ENCODE measurements at places on chromosomes 3 and 15.

DNA sequence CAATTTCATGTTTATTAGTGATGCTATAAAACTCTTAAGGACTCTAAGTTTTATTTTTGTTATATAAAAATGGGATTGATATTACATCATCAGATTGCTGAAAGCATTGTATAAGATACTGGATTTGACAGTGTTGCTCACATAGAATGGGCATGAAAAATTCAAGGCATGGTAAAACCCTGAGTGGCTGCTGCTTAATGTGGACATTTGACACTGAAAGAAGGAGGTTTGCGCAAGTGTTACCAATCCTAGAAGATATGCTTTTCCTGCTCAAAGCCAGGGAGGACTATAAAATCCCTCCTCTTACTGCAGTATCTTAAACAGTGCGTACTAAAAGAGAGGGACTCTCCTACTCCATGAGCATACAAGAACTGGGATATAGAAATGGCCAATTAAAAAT, 65.8 kb upstream of the PTX3 start:
- no peak for DNase-seq

- DNase-seq, result no peak
Observed at GRCh38 chr3:179452176-179452564, 900 bp upstream of the GNB4 start.

DNA sequence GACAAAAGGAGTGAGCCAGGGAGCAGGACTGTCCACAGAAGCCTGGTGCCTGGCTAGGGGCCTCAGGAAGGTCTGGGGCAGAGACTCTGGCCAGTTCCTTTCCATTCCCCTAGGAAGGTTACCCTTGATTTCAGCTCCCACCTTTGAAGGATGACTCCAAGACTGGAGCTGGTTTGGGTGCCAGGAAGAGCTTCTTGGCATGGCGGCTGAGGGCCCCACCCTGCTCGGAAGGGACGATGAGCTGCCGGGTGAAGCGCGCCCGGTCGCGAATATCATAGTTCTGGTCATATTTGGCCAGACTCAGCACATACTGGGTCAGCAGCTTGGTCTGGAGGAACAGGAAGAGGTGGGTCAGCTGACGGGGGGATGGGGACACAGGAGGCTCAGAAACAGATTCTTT, 19.4 kb upstream of the CPEB1 start:
- no peak for DNase-seq

DNA sequence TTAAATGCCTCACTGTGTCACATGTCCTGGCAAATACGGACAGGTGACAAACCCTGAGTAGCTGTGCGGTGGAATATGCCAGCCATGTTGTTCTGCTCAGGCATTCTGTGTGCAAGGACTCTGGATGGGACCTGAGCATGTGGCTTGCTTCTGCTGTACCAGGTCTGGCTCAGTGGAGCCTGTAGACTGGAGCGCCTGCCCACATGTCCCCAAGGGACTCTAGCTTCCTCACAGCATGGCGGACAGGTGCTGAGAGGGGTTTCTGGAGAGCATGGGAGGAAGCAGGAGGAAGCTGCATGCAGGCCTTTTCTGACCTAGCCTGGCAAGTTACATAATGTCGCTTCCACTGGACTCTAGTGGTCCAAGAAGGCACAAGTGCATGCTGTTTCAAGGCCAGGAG, 96.3 kb downstream of the PLXNA1 start:
- no peak for DNase-seq

GRCh38 chr3:100040451-100041225, 73.7 kb downstream of the FILIP1L start:
- no peak for DNase-seq

GRCh38 chr3:99114565-99115291, 213.2 kb upstream of the DCBLD2 start:
- DNase-seq, result no peak

DNA sequence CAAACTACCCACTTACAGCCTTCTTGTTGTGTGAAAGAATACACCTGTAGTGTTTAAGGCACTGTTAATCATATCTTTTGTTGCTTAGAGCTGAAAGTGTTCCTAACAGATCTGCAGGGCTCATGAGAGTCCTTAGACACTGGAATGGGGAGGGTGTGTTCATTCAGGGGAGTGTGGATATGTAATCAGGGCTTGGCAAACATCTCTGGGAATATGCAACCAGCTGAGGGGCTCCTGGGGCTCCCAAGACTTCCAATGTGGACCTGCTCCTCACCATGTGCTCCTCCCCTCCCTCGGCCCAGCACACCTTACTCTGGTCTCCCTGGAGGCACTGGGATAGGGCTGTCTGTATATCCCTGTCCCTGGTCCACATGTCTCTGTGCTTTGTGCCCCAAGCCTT, 30.3 kb upstream of the MFSD1 start:
- no peak for DNase-seq

GRCh38 chr3:67388738-67389137, 265.7 kb downstream of the SUCLG2 start:
- no peak for DNase-seq

DNA sequence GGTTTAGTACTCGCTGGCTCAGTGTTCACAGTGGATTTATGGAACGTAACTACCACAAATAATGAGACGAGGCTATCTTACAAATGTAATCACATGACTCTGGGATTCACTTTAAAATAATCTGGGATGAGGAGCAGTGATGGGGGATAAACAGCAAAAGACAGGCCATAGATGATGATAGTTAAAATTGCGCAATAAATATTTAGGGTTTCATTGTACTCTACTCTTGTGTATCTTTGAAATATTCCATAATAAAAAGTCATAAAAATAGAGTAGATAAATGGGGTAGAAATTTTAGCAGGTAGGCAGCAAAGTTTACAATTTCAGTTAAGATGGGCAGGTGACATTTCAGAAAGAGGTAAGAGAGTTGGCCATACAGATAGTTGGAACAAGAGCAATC, 196.6 kb downstream of the KCNMB2 start:
- no peak for DNase-seq

- no peak for DNase-seq
Observed at GRCh38 chr15:83318036-83318435, 33.6 kb upstream of the BNC1 start.

DNA sequence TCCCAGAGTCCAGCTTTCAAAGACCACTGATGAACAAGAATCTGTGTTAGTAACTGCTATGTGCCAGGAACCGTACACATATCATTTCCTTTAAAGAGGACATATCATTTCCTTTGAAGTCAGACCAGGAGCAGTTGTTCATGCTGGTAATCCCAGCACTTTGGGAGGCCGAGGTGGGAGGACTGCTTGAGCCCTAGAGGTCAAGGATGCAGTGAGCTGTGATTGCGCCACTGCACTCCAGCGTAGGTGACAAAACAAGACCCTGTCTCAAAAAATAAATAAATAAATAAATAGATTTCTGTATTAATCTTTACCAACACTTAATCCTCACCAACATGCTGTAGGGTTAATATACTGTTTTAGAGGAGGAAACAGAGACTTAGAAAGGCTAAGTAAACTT, 23.9 kb upstream of the CDV3 start:
- no peak for DNase-seq
